ENCODE measurements at places on chromosomes 4 and X. TPM values are rescaled to one million over a fixed set of nuclear protein-coding genes. Genes with fewer than 3 reads are reported as not detected.

The BBS12 gene
- 2.1 TPM for total RNA-seq

The TMPRSS11F gene
- not detected for total RNA-seq

The SLIT2 gene
- not detected for total RNA-seq

The CT83 gene
- total RNA-seq: not detected

The FAM13A gene
- 13.3 TPM for total RNA-seq

The ARHGEF9 gene
- 22.3 TPM for total RNA-seq

The DCHS2 gene
- total RNA-seq: not detected

The PRRG3 gene
- total RNA-seq: not detected

The MGAT4D gene
- not detected for total RNA-seq

The TMSB15C gene
- total RNA-seq: 4.1 TPM

The DCK gene
- total RNA-seq: 84.1 TPM

The ZFP42 gene
- total RNA-seq: not detected

The CACNA1F gene
- 0.12 TPM for total RNA-seq
